Fibroblast of skin of left quadriceps (primary cell): ENCODE measurements at places on chromosomes 3 and 15.

GRCh38 chr15:88029696-88030095 is 226.8 kb downstream of the NTRK3 start:
- DNase-seq, result peak; percentile 45

- DNase-seq, result no peak
Observed at GRCh38 chr15:72155003-72155621, 36.9 kb downstream of the SENP8 start.

DNA sequence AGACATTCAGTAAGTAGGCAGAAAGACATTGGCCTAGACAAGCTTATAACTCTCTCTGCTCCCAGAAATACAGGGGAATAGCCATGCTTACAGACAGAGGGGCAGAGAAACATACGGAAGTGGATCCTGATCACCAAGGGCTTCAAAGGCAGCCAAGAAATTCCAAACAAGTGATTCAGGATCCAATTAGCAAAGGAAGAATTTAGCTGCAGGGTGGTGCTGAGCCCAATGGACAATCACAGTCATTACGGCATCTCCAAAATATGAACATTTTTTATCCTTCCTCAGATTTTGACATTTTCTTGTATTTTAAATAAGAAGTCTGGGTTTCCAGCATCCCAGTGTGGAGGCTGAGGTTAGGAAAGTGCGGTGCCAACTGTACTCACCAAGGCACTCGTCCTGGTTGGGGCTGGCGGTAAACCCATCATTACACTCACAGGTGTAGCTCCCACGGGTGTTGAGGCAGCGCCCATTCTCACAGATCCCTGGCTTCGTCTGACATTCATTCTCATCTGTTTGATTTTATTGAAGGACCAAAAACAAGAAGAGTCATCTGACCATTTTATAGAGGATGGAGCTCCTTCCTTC is 96.8 kb downstream of the DUT start:
- peak; percentile 92 for DNase-seq

- DNase-seq, result no peak
Observed at GRCh38 chr15:34353627-34354026, 10.5 kb downstream of the NUTM1 start.

- no peak for DNase-seq
Observed at GRCh38 chr3:52438579-52439425, 6.1 kb downstream of the SEMA3G start.

DNA sequence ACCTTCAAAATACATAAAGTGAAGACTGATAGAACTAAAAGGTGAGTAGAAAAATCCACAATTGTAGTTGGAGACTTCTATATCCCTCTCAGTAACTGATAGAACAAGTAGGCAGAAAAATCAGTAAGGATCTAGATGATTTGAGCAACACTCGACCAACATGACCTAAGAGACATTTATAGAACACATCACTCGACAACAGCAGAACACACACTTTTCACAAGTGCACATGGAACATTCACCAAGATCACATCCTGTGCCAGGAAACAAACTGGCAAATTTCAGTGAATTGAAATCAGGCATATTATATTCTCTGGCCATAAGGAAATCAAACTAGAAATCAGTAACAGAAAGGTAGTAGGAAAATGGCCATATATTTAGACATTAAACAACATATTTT is 37.1 kb downstream of the LYSMD4 start:
- DNase-seq, result no peak

DNA sequence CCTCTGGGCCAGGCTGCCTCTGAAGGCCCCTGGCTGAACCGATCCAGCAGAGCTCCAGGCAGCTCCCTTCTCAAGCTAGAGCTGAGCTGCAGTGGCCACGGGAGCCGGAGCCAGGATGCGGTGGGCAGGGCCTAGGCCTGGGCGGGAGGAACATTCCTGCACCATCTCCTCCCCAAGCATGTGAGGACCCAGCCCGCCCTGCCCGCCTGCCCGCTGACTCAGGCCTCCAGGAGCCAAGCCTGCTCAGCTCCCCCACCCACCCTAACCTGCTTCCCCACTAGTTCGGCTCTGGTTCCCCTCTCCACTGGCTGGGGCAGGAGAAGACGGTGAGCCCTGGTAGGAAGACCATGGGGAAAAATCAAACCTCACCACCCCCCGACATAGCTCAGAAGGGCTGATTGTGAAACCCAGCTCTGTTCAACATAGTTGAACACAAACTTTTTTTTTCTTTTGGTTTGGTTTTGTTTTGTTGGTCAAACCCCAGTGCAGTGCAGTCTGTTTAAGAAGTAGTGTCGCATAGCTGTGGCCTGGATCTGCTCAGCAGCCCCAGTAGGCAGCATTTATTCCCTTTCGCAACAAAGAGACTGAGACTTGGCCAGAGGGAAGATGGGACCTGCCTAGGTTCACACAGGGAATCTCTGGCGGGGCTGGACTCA is 13.5 kb downstream of the SNX33 start:
- DNase-seq, result peak; percentile 83

DNA sequence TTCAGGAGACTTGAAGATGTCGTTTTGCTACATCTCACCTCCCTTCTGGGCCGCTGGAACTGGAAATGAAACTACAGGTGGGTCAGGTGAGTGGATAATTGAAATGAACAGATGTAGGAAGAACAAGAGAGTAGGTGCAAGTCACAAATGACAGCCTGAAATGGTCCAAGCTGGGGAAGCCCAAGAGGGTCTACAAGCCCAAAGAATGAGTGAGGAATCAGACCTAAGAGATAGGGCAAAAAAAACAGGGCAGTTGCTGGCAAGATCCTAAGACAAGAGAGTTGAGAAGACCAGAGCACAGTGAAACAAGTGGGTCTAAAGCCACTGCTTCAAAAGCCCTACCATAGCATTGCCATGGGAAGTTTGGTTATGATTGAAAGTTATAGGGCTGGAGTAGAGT is 67.4 kb upstream of the SNRK start:
- DNase-seq, result no peak

- no peak for DNase-seq
Observed at GRCh38 chr3:16070707-16071106, 103.8 kb upstream of the GALNT15 start.

GRCh38 chr3:197586181-197586580 is 30.4 kb upstream of the BDH1 start:
- no peak for DNase-seq

DNA sequence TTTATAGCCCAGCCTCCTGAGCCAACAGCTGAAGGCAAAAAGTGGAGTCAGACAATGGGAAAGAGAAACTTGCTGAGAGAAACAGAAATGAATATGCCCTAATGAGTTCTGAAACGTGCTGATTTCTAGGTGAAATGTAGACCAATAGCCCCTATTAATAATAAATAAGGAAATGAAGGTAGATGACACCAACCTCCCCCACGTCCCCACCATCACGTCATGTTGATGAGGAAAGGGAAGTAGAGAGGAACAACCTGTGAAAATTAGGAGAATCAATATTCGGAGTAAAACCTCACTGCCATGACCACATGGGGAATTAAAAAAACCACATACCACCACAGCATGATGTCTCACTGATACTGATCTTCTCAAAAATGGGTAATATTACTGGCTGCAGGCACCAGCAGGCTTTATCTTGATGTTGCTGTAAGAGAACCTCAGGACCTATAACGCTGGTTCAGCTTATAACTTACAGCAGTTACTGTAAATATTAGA is 64.0 kb downstream of the KAT2B start:
- DNase-seq, result no peak

GRCh38 chr3:127867986-127868385 is 45.7 kb upstream of the MGLL start:
- no peak for DNase-seq

DNA sequence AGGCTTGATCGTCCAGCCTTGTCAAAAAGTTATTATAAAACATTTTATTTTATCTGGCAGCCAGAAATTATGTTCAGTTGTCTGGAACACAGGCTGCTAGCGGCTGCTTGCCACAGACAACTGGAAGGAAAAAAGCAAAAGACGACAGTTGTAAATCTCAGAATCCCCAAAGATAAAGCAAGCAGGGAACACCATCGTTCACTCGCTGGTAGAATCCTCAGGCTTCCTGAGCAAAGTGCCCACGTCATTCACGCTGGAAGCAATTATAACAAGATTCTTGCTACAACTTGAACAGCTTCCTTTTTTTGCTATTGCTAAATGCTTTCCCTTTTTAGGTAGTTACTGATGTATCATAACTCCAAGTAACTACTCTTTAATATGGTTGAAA is 33.6 kb downstream of the ADAMTS17 start:
- no peak for DNase-seq

GRCh38 chr3:134709076-134709475 is 58.3 kb upstream of the KY start:
- DNase-seq, result no peak

GRCh38 chr15:85646538-85647091 is 148.1 kb downstream of the KLHL25 start:
- DNase-seq, result peak; percentile 45

DNA sequence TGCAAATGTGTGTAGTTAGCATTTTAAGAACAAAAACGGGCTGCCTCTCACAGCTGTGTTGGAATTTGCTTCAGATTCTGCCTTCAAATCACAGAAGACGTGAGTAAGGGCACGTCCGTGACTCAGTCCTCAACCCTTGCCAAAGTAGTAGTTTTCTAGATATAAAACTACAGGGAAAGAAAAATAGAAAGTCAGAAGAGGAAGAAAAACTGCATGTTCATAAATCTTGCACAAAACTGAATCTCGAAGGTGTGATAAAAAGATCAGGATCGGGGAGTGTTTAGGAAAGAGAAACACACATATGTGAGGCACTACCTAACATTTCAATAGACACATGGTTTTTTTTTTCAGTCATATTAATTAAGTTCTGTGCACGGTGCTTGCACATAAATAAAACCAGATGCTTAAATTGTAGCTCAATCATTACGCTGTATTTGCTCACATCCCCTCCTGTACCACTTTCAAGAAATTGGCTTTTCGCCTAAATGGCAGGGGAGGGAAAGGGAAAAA is 71.7 kb downstream of the P3H2 start:
- peak; percentile 78 for DNase-seq

GRCh38 chr15:77599357-77599756 is 33.4 kb downstream of the LINGO1 start:
- DNase-seq, result no peak

- no peak for DNase-seq
Observed at GRCh38 chr15:41501931-41502794, 8.5 kb downstream of the ITPKA start.

DNA sequence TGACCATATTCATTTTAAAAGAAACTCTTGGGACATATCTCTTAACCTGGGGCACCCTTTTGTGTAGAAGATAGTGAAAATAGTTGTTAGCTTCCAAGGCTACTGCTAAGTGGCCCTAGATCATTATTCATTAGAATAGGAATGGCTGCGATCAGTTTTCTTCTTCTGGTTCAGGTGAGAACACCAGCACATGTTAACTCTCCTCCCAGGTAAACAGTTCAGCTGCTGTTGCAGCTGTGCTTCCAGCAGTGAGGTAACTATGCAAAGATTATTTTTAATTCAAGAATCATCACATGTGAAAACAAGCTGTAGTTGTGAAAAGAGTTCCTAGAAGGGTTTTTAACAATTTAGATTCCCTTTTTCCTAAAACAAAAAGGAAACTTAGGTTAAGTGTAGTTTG is 43.3 kb downstream of the ZPLD1 start:
- DNase-seq, result no peak

- no peak for DNase-seq
Observed at GRCh38 chr15:45674677-45675076, 39.8 kb downstream of the SQOR start.

DNA sequence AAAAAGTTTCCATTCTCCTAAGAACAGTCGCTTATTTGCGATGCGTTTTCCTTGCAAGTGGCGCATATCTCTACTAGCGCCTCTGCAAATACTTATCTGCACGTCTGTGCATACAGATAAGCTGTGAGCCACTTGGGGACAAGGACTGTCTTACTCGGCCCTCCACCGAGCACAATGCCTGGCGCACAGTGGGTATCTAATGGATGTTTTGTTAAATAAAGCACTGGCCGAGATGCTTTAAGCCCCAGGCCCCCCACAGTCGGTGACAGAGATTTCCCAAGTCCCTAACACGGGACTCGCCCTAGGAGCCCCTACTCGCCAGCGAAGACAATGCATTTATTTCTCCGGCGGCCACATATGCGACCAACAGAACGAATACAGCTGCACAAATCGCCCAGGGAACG is 503 bp downstream of the HLTF start:
- DNase-seq, result no peak

DNA sequence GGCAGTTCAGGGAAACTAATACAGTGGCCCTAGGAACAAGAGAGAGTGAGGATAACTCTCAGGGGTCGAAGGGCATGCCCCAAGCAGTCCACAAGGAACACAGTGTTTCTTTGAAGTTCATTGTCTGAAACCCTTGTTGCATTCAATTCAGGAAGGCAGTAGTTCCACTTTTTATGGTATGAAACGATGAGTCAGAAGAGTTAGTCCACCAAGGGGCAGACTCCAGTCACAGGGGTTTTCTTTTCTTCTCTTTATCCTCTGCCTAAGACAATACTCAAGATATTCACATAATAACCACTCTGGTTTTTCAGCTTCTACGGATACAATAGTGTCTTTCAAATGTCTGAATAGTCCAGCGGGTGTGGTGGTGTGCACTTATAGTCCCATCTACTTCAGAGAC is 23.7 kb upstream of the TICRR start:
- no peak for DNase-seq
